ENCODE measurements at places on chromosomes 5 and 9.

GRCh38 chr9:127528422-127529251 is 77.3 kb downstream of the LRSAM1 start:
- no peaks in the 10 kb centered on the region for H3K4me1 ChIP-seq
- no peak overlapping the region for H3K4me3 ChIP-seq
- peaks cover 13% of the 10 kb centered on the region for H3K36me3 ChIP-seq
- no peak for DNase-seq

DNA sequence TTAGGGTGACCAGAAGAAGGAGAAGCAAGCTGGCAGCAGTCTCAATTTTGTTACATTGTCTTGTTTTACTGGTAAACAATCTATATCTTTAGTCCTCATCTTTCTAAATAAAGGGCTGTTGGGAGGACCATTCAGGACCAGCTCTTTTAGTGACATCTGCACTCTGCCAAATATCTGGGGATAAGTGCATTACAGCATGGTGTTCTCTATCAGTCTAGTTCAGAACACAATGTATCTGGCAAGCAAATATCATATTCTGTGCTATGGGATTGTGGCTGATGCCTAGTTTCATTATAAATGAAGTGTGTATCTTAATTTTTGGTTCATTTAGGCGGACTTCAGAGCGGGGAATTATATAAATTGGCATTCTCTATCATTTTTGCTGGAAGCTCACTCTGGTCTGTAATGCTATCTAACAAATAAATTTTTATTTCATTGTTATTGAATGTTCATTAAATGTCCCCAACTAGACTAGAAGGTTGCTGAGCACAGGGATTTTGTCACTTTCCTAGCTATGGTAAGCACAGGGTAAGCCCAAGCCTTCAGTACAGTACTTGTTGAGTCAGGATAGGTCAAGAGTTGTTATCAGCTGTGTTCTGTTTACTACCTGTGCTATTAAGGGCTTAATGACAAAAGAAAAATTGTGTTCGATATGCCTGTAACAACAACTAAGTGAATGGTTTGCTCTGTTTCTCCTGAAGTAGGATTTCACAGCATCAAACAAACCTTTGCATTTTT is 11.9 kb downstream of the WDR31 start:
- DNase-seq: no peak
- H3K4me3 ChIP-seq: no peak overlapping the region
- H3K4me1 ChIP-seq: no peaks in the 10 kb centered on the region

DNA sequence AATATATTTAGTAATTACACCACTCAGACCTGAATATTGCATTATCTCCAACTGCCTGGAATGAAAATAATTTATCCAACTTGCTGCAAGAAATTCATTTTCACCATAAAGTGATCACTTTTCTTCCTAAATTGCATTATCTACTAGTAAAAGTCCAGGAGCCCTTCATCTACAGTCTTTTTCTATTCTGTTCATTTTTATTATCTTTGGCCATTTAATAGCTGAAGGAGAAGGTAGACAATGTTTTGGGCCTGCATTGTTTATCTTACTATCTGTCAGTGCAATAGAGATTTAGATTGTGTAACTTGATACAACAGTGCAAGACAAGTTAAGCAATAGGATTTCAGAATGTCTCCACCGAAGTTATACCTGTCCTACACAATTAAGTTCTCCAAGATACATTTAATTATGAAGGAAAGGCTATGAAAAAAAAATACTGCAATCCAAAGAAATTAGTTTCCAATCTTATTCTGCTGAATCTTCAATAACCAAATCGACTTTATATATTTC is 1339.7 kb upstream of the CDH6 start:
- DNase-seq: no peak
- H3K36me3 ChIP-seq: no peaks in the 10 kb centered on the region
- H3K4me3 ChIP-seq: no peak overlapping the region
- H3K27ac ChIP-seq: no peak overlapping the region

DNA sequence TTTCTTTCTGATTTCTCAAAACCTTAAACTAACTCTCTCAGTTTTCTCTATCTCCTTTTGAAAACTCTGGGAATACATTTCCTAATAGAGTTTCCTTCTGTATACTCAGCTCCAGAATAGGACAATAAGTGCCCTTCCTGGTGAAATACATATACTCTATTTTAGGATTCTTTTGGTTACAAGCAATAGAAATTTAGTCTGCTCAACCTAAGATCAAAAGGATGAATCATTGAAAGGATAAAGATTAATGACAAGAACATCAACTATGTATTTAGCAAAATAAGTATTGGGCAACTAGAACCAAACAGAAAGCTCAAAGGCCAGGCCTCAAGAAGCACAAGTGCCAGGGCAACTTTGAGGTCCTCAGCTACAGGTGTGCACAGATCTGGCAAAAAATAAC is 127.1 kb downstream of the ADAMTSL1 start:
- H3K36me3 ChIP-seq: no peaks in the 10 kb centered on the region
- no peaks in the 10 kb centered on the region for H3K4me1 ChIP-seq
- H3K4me3 ChIP-seq: no peak overlapping the region
- no peak overlapping the region for H3K27ac ChIP-seq
- no peak for DNase-seq

DNA sequence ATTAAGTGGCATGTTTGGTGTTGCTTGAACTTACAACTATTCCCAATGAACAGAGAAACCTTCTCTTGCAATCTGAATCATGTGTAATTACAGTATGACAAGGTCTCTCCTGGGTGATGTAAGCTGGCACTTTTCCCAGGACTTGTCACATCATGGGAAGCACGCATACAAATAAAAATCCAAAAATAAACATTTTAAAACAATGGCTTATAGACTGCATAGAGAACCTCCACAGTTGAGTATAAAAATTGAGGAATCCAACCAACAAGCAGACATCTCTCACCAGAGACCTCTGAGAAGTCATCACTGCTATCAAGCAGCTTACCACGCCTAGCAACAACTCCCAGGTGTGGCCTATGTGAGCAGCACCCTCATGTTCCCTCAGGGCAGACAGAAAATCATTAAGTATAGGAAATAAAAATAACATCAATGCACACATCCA is 3.9 kb downstream of the MLLT3 start:
- H3K36me3 ChIP-seq: no peaks in the 10 kb centered on the region
- no peak for DNase-seq
- H3K4me3 ChIP-seq: no peak overlapping the region
- no peak overlapping the region for H3K27ac ChIP-seq
- H3K4me1 ChIP-seq: peaks cover 25% of the 10 kb centered on the region
- no peaks in the 10 kb centered on the region for H3K27me3 ChIP-seq

- no peak overlapping the region for H3K4me3 ChIP-seq
- no peak for DNase-seq
- H3K36me3 ChIP-seq: no peaks in the 10 kb centered on the region
Measured at GRCh38 chr9:119451426-119451825, 82.2 kb upstream of the BRINP1 start.

GRCh38 chr5:6545770-6546690 is 86.8 kb downstream of the NSUN2 start:
- H3K36me3 ChIP-seq: no peaks in the 10 kb centered on the region
- DNase-seq: no peak
- H3K27me3 ChIP-seq: no peaks in the 10 kb centered on the region
- no peak overlapping the region for H3K27ac ChIP-seq

DNA sequence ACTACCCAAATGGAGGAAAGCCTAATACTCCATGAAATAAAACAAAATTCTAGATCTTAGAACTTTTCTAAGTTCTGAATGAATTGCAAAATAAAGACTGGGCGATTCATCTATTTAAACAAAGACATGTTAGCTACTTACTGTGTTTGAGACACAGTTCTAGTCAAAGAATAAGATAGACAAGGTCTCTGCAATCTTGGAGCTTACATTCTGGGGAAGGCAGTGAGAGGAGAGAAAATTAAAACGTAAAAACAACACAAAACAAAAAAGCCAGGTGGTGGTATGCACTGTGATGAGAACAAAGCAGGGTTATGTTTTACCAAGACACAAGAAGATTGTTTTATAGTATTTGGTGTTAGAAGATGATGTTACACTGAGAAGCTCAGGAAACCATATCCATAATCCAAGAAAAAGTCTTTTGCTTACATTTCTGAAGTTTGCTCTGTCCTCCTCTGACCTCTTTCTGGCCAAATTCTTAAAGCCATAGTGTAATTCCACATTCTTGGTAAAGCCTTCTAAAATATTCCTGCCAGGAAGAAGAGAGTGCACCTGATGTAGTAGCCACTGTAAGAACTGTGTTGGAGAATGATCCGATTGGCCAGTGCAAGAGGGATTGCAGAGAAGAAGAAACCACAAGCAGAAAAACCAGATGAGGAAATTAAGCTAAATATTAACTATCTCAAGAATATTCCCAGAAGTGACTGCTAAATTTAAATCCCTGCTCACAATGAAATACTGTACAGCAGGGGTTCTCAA is 218.4 kb downstream of the PCSK1 start:
- H3K4me1 ChIP-seq: no peaks in the 10 kb centered on the region
- no peak for DNase-seq
- no peaks in the 10 kb centered on the region for H3K36me3 ChIP-seq
- H3K27ac ChIP-seq: no peak overlapping the region

DNA sequence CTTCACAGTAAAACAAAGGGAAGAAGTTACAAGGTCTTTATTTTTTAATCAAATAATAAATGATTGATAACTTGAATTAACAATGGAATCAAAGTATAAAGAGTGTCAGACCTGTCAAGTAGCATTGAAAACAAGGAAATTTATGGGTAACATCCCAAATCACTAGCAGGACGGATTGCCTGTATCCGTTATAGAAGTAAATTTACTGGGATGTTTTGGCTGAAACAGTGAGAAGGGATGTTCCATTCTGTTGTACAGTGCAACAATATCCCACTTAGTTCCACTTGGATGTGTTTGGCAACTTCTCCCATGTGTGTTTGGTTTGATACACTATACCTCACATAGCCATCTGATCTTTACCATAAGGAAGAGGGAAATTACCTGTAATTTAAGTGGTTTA is 421.0 kb upstream of the CHD1 start:
- no peaks in the 10 kb centered on the region for H3K36me3 ChIP-seq
- no peak overlapping the region for H3K4me3 ChIP-seq
- no peaks in the 10 kb centered on the region for H3K4me1 ChIP-seq
- no peaks in the 10 kb centered on the region for H3K27me3 ChIP-seq

DNA sequence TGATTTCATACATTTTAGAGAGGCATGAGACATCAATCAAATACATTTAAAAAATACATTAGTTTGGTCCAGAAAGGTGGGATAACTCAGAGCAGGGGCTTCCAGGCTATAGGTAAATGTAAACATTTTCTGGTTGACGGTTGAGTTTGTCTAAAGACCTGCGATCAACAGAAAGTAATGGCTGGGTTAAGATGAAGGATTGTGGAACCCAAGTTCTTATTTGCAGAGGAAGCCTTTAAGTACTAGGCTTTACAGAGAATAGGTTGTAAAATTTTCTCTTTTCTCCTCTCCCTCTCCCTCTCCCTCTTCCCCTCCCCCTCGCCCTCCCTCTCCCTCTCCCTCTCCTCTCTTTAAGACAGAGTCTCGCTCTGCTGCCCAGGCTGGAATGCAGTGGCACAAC is 50.8 kb downstream of the PTTG1 start:
- H3K27me3 ChIP-seq: no peaks in the 10 kb centered on the region
- peaks cover 46% of the 10 kb centered on the region for H3K4me1 ChIP-seq
- no peak overlapping the region for H3K4me3 ChIP-seq
- DNase-seq: no peak

- H3K4me3 ChIP-seq: no peak overlapping the region
- H3K36me3 ChIP-seq: no peaks in the 10 kb centered on the region
- peaks cover 22% of the 10 kb centered on the region for H3K27me3 ChIP-seq
- peaks cover 8% of the 10 kb centered on the region for H3K4me1 ChIP-seq
- H3K27ac ChIP-seq: no peak overlapping the region
Measured at GRCh38 chr5:176821441-176821840, 11.1 kb downstream of the UNC5A start.

- peaks cover 8% of the 10 kb centered on the region for H3K4me1 ChIP-seq
- DNase-seq: no peak
- no peak overlapping the region for H3K27ac ChIP-seq
Measured at GRCh38 chr9:133627341-133627740, 8.8 kb upstream of the DBH start.

- no peaks in the 10 kb centered on the region for H3K36me3 ChIP-seq
- H3K27ac ChIP-seq: no peak overlapping the region
- no peaks in the 10 kb centered on the region for H3K4me1 ChIP-seq
- DNase-seq: no peak
- no peak overlapping the region for H3K4me3 ChIP-seq
- H3K27me3 ChIP-seq: no peaks in the 10 kb centered on the region
Measured at GRCh38 chr5:93735378-93735777, 6.0 kb downstream of the POU5F2 start.

DNA sequence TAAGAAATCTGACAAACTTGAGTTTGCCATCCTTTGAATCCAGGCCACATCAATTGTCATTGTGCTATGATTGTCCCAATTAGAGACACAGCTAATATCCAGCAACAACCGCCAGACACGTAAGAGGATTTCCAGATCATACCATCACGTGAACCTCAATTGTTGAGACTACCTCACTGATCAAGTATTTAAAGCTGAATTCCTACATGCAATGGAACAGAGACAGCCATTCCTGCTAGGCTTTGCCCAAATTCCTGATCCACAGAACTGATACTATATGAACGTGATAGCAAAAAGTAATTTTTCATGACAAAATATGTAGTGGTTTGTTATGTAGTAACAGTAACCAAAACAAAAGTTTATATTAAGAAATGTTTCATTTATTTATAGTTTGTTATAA is 657.7 kb downstream of the PRR16 start:
- no peaks in the 10 kb centered on the region for H3K27me3 ChIP-seq
- no peak overlapping the region for H3K4me3 ChIP-seq
- no peaks in the 10 kb centered on the region for H3K4me1 ChIP-seq
- no peak for DNase-seq

GRCh38 chr5:38515646-38516045 is 40.8 kb downstream of the LIFR start:
- no peaks in the 10 kb centered on the region for H3K27me3 ChIP-seq
- DNase-seq: no peak
- no peak overlapping the region for H3K27ac ChIP-seq
- no peaks in the 10 kb centered on the region for H3K36me3 ChIP-seq

GRCh38 chr5:81495286-81495685 is 101.4 kb upstream of the ACOT12 start:
- DNase-seq: no peak
- H3K27me3 ChIP-seq: no peaks in the 10 kb centered on the region
- H3K36me3 ChIP-seq: no peaks in the 10 kb centered on the region
- H3K4me1 ChIP-seq: no peaks in the 10 kb centered on the region

- no peaks in the 10 kb centered on the region for H3K36me3 ChIP-seq
- H3K27ac ChIP-seq: no peak overlapping the region
- peaks cover 31% of the 10 kb centered on the region for H3K4me1 ChIP-seq
- H3K27me3 ChIP-seq: no peaks in the 10 kb centered on the region
- no peak for DNase-seq
Measured at GRCh38 chr5:157602505-157602904, 26.9 kb upstream of the ADAM19 start.

- H3K36me3 ChIP-seq: no peaks in the 10 kb centered on the region
- H3K4me3 ChIP-seq: no peak overlapping the region
- no peak for DNase-seq
- H3K27ac ChIP-seq: no peak overlapping the region
- H3K4me1 ChIP-seq: no peaks in the 10 kb centered on the region
Measured at GRCh38 chr5:80915716-80916115, 44.4 kb upstream of the RASGRF2 start.

DNA sequence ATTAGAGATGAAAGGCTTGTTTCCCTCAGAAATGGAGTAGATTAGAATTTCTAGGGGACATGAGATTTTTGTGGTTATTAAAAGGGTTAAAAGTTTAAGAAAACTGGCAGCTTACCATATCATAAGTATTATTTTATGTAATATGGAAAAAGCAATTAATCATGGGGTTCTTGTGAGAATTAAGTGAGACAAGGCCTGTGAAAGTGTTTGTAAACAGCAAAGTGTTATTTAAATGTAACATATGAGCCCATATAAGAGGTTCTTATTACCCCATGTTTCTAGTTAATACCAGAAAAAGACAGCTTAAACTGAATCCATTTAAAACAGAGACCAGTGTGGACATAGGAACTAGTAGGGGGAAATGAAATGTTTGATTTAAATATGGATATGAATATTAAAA is 241.1 kb upstream of the PIK3R1 start:
- H3K4me1 ChIP-seq: no peaks in the 10 kb centered on the region
- DNase-seq: no peak
- no peaks in the 10 kb centered on the region for H3K27me3 ChIP-seq
- H3K36me3 ChIP-seq: no peaks in the 10 kb centered on the region

All from CD8-positive, alpha-beta memory T cell (primary cell).